ENCODE measurements at places on chromosomes 6 and 20.

GRCh38 chr6:37306624-37307222 lies 47.1 kb upstream of the RNF8 start:
- no peak for DNase-seq

DNA sequence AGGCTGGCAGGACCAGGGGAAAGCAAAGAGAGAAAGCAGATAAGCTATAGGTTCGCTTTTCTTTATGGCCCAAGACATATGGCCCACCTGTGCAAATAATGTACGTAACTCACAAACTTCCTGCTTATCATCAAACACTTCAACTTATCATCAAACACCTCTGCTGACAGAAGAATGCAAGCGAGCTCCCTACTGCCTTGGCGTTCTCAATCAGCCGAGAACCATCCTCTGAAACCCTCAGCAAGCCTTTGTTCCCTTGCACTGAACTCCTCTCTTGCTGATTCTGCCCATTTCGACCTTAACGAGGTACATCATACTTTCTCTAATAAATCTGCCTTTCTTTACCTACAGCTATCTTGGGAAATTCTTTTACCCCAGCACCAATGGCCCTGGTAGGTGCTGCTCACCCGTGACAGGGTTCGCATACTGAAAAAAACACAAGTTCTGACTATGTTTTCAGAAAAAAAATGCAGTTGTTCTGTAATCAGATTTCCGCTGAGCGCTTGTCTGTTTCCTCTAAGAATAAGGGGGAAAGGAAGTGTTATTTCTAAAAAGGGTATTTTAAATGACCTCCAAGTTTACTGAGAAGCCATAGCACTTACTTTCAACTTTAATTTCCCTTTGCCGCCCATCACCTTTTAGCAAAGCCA lies 28.3 kb downstream of the SERPINB6 start:
- DNase-seq, result no peak

GRCh38 chr6:113050010-113050858 lies 703.1 kb downstream of the RFPL4B start:
- DNase-seq, result no peak

GRCh38 chr20:37973059-37973910 lies 60.0 kb downstream of the TTI1 start:
- DNase-seq, result no peak

DNA sequence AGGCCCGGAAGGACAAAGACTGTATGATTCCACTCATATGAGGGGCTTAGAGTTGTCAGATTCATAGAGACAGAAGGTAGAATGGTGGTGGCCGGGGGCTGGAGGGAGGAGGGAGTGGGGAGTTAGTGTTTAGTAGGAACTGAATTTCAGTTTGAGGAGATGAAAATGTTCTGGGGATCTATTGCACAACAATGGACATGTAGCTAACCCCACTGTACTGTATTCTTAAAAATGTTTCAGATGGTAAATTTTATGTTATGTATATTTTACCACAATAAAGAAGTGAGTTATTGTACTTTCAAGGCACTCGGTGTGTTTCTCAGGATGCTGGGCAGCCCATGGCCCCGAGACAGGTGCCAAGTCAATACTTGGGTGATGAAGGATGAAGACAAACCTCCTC lies 25.4 kb downstream of the MAS1 start:
- no peak for DNase-seq

GRCh38 chr6:124066946-124067552 lies 263.4 kb downstream of the NKAIN2 start:
- no peak for DNase-seq

DNA sequence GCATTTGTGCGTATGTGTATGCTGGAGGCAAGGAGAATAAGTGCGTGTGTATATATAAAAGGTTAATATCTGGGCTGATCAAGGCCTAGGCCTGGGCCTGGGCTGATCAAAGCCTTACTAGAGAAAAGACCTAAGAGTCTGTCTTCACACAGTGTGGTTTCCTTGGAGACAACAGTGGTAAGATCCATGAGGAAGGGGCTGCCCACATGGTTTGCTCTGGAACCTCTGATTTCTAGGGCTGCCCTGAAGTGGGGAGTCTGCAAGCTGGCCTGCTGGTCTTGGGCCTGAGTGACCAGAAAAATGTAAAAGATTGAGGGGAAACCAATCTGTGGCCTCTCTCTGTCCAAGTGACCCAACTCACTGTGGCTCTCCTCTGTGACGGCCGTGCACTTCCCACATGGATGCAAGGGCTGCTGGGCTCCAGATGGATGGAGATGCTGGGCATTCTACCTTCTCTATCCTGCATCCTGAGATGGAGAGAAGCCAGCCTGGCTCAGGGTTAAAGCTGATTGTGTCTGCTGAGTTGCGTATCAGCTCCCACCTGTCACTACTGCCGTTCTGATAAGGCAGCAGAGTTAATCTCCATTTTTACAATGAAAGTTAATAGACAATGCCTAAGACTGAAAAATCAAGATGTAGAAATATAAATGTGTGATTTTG lies 90.3 kb upstream of the NXT1 start:
- no peak for DNase-seq

- DNase-seq, result no peak
Observed at GRCh38 chr6:31620586-31621319, at the start of gene PRRC2A. TSS of gene PRRC2A (plus strand) at chr6:31620715. CDS start at chr6:31622790, 2,075 bp downstream.

- no peak for DNase-seq
Observed at GRCh38 chr6:108027056-108027455, 47.5 kb downstream of the OSTM1 start.

GRCh38 chr6:31791324-31792089 lies 4.0 kb downstream of the VARS1 start:
- no peak for DNase-seq

GRCh38 chr6:10184371-10185227 lies 230.3 kb downstream of the TFAP2A start:
- no peak for DNase-seq

- DNase-seq, result no peak
Observed at GRCh38 chr6:38789256-38789655, 74.1 kb downstream of the DNAH8 start.

- DNase-seq, result no peak
Observed at GRCh38 chr6:106122306-106122918, 36.3 kb downstream of the PRDM1 start.

DNA sequence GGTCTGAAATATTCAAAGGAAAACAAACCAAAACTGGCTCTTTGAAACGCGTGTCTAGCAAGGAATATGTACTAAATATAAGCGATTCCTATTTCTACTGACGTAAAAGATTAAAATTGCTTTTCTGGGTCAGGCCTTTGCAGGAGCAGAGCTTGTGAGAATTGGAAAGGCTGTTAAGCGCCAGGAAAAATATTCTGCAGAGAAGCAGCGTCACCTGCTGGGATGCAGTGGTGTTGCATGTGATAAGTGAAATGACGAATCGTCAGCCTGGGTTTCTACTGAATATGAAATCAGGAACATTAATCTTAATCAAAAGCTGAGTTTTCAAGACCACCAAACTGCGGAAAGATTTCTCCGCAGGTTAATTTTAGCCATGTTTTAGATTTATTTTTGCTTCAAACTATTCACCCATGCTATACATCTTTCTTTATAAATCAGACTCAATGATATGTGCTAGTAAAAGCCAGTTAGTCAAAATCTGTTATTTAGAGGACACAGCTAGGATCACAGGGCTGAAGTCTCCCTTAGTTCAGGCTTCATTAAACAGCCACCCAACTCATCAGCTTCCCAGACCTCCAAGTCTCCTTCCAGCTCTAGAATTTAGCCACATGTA lies 67.4 kb downstream of the ALDH8A1 start:
- DNase-seq, result peak; percentile 39

GRCh38 chr20:34644951-34645350 lies 31.9 kb downstream of the PIGU start:
- no peak for DNase-seq

DNA sequence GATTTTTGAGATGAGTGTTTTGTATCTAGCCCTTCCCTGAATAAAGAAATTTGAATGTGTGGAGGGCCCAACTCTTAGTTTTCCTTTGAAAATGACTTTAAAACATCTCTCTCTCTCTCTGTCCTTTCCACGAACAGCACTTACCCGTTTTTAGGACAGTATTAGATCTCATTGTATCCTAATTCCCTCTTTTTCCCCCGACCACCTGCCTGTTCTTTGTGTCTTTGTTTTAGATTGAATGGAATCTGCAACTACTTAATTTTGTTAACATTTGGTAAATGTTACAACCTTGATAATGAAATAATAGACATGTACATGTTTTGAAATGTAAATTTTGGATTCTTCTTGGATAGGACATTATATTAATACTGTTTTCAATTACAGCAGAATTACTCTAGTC lies 3.1 kb downstream of the DSP start:
- no peak for DNase-seq

GRCh38 chr20:14924433-14924832 lies 587.0 kb upstream of the FLRT3 start:
- no peak for DNase-seq

Measured in effector CD4-positive, alpha-beta T cell (primary cell).